Pancreas (tissue), 10 donors: ENCODE measurements at places on chromosomes 7 and 10. TPM values are rescaled to one million over a fixed set of nuclear protein-coding genes. Genes with fewer than 3 reads are reported as not detected.

DNA sequence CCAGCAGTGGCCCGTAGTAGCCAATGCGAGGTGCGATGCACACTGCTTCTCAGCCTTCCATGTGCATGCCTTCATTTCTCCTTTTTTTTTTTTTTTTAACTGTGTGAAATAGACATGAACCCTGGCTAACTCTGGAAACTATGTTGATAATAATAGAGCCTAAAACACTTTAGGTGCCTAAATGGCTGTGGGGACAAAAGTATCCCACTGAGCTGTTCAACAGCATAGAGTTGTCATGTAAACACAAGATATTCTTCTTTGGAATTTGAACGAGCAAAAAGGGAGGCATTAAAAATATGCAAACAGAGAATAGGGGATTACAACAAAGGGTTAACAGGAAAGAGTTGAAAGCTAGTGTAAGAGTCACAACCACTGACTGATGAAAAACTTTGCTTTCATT lies 162.1 kb upstream of the NOBOX start:
- no peak for DNase-seq
- H3K27ac ChIP-seq: no peak overlapping the region
- no peaks in the 10 kb centered on the region for H3K4me1 ChIP-seq
- no peaks in the 10 kb centered on the region for H3K36me3 ChIP-seq
- H3K27me3 ChIP-seq: no peaks in the 10 kb centered on the region

WIPF3 gene
- total RNA-seq: 1.5 TPM

DNA sequence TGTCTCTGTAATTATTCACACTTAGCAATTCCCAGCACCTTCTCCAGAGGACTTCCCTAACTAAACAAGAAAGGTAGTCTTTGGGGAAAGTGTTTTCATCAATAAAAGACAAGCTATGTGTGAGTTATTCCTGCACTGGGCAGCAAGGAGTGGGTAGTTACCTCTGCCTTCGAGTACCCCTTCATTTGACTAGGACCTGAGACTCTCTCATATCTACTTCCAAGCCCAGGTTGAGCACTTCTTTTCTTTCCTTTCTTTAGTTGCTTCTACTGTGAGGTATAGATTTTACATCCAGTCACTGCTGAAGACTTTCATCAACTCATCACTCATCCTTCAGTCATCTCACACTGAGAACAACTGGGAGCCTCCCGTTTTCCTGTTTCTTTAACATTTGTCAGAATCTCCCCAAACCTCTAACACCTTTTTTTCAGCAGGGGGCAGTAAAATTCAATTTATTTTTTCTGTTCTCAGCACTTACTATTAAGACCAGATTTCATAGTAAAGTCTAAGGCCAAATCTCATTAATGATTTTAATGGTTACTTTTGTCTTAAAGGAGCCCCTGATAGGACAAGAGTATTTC lies 80.1 kb upstream of the PRSS1 start:
- H3K4me1 ChIP-seq: peaks cover 3% of the 10 kb centered on the region
- no peaks in the 10 kb centered on the region for H3K36me3 ChIP-seq
- no peak for DNase-seq
- H3K27me3 ChIP-seq: no peaks in the 10 kb centered on the region

DNA sequence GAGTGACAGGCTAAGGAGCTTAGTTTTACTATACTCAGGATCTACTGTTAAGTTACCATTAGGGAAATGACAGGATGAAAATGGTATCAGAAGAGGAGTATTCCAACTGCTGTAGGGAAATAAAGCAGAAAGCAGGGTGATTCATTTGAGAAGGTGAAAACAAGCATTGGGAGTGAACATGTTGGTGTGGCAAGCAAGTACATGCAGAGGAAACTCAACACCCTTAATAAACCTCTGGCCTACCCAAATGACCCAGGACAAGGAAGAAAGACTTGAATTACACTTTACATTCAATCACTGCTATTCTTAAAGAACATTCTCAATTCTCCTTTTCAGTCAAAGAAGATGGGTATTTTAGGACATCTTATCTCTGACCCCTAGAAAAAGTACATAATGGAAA lies 28.7 kb downstream of the ERLIN1 start:
- no peak for DNase-seq

- no peak overlapping the region for H3K4me3 ChIP-seq
- H3K36me3 ChIP-seq: no peaks in the 10 kb centered on the region
- H3K27me3 ChIP-seq: no peaks in the 10 kb centered on the region
- DNase-seq: no peak
Observed at GRCh38 chr10:45150997-45151396, 150.3 kb downstream of the ZNF22 start.

GRCh38 chr7:132291481-132291880 lies 284.8 kb downstream of the PLXNA4 start:
- DNase-seq: no peak
- H3K4me1 ChIP-seq: no peaks in the 10 kb centered on the region
- no peak overlapping the region for H3K4me3 ChIP-seq
- no peaks in the 10 kb centered on the region for H3K36me3 ChIP-seq
- H3K27me3 ChIP-seq: no peaks in the 10 kb centered on the region

GRCh38 chr7:86149024-86149665 lies 494.6 kb upstream of the GRM3 start:
- H3K27me3 ChIP-seq: no peaks in the 10 kb centered on the region
- no peak for DNase-seq
- no peak overlapping the region for H3K4me3 ChIP-seq
- no peaks in the 10 kb centered on the region for H3K4me1 ChIP-seq

DNA sequence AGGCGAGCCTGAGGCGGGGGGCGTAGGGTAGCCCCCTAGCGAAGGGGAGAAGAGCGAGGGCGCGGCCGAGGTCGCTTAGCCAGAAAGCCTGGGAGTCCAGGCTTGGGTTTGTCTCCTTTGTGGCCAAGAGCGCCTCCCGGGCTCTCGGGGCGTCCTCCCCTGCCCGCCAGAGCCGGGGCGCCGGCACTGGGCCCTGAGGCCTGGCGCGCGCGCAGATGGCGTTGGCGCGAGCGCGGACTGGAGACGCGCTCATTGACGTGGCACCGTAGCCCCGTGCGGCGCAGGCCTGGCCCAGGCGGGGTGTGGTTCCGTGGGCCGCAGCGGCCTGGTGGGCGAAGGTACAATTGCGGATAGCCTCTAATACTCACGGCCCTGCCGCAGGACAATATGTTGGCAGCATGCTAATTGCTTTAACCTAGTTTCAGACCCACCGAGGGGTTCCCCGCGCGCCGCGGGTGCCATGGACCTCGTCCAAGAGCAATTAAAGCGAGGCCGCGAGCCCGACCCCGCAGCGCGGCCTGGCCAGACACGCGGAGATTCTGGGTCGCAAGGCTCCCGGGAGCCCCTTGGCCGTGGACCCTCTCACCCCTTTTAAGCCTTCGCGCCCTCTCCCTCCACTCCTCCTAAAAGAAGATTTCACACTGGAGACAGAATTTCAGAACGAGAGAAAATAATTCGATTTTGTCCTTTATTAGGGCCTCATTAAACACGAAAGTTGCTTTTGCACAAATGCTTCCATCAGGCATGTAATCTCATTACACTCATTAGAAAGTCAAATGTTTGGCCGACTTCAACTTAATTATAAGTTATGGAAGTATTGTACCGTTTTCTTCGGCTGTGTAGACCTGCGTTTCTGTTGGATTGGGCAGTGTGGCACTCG lies 3.1 kb downstream of the PTF1A start:
- no peaks in the 10 kb centered on the region for H3K36me3 ChIP-seq
- H3K27ac ChIP-seq: peak overlapping the region; percentile 55
- H3K4me3 ChIP-seq: peak overlapping the region; percentile 12
- peaks cover 7% of the 10 kb centered on the region for H3K4me1 ChIP-seq
- H3K27me3 ChIP-seq: no peaks in the 10 kb centered on the region

RELN gene
- 0.42 TPM for total RNA-seq

CCL24 gene
- total RNA-seq: not detected

GRCh38 chr10:15166325-15166724 lies 2.2 kb downstream of the NMT2 start:
- no peak overlapping the region for H3K4me3 ChIP-seq
- no peak for DNase-seq
- peaks cover 28% of the 10 kb centered on the region for H3K4me1 ChIP-seq
- H3K27ac ChIP-seq: no peak overlapping the region
- H3K27me3 ChIP-seq: no peaks in the 10 kb centered on the region

DNA sequence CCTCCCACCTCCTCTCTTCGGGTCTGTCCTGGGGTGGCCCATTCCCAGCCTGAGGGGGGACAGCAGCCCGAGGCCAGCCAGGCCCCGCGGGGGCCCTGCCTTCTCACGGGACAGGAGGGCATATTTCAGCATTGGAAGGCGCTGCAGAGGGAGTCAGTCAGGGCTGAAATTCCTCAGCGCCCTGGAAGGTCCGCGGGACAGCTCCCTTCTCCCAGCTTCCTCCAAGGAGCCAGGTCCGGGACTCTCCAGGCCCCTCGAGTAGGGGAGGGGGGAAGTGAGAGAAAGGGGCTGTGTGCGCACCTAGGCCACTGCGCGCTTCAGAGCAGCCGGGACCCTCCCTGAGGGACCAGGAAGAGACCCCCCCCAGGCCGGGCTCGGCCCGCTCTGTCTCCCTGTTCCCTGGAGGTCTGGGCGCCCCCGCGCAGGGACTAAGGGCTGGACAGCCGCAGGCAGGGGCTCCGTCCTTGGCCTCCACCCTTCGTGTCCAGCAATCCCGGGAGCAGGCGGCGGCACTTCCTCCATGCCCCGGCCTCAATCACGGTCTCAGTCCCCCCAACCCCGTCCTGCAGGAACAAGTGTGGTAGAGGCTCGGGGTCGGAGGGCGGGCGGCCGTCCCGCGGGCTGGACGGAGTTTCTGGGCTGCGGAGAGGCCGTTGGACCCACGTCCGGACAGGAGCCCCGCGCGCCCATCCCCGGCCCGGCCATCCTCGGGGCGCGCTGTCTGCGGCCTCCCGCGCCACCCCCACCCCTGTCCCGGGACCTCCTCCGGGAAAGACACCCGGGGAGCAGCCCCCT lies 6.0 kb upstream of the ELFN1 start:
- peaks cover 6% of the 10 kb centered on the region for H3K4me1 ChIP-seq
- H3K27me3 ChIP-seq: peaks cover 19% of the 10 kb centered on the region
- DNase-seq: peak; percentile 7

- no peak overlapping the region for H3K27ac ChIP-seq
- no peak overlapping the region for H3K4me3 ChIP-seq
Observed at GRCh38 chr7:116588225-116588624, 63.4 kb downstream of the CAV1 start.

GRCh38 chr10:125734148-125734547 lies 14.6 kb downstream of the EDRF1 start:
- peaks cover 59% of the 10 kb centered on the region for H3K36me3 ChIP-seq
- DNase-seq: no peak
- no peak overlapping the region for H3K4me3 ChIP-seq
- H3K27ac ChIP-seq: no peak overlapping the region
- H3K27me3 ChIP-seq: no peaks in the 10 kb centered on the region

DNA sequence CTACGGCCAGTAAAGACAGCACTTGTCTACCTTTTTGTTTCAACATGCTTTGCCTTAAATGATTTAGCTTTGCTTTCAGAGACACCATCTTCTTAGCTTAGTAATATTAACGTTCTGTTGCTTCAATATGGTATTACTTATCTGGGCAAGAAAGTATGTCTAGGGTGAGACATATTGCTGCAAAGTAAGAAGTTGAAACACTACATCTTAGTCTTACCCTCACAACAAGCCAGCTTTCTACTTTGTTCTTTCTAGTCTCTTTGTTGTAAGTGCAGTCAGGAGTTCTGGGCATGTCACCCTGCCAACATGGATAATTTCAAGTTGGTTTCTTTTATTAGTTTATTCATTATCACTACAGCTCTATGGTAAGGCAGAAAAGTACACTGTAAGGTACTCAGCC lies 122.7 kb upstream of the DNAJB12 start:
- no peak overlapping the region for H3K4me3 ChIP-seq
- H3K27me3 ChIP-seq: no peaks in the 10 kb centered on the region
- H3K27ac ChIP-seq: no peak overlapping the region
- H3K36me3 ChIP-seq: no peaks in the 10 kb centered on the region

- no peaks in the 10 kb centered on the region for H3K27me3 ChIP-seq
- no peak overlapping the region for H3K4me3 ChIP-seq
- H3K36me3 ChIP-seq: no peaks in the 10 kb centered on the region
- no peak overlapping the region for H3K27ac ChIP-seq
Observed at GRCh38 chr7:101390901-101391301, 28.2 kb downstream of the COL26A1 start.

GRCh38 chr10:119450606-119451299 lies 91.8 kb downstream of the RGS10 start:
- H3K27me3 ChIP-seq: no peaks in the 10 kb centered on the region
- no peak overlapping the region for H3K27ac ChIP-seq
- H3K4me3 ChIP-seq: no peak overlapping the region

PLXDC2 gene
- total RNA-seq: 3.4 TPM

DNA sequence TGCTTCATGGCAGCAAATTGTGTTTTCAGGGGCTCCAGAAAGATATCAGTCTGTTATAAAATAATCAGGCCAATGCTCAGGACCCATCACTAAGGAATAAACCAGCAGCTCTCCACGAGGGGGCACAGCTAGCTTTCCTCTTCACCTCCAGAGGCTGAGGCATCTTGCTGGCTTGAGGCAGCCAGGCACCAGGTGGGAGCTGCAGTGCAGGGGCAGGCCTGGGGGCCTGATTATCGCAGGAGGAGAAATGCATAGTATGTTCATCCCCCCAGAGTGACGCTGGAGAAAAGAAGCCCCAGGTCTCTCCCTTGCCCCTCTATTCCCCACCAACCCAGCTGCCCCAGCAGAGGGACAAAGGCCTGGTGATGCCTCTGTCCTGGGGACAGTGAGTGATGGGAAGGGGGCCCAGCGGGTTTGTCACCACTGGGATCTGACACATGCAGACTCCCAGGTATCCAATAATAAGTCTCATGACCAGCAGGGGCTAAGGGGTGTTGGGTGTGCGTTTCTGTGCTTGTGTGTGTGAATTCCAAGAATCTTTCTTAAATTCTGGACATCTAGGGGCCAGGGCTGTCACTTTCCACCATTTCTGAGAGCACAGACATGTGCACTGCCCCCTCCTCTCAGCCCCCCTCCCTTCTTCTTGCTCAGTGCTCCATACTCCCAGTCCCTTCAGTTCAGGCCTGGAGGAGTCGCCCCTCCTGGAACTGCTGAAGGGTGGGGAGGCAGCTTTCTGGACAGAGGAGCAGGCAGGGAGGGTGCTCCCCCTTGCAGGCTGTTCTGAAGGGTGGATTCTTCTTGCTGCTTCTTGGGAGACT lies 128.1 kb upstream of the FAM20C start:
- no peaks in the 10 kb centered on the region for H3K27me3 ChIP-seq
- peak; percentile 43 for DNase-seq
- H3K4me1 ChIP-seq: peaks cover 3% of the 10 kb centered on the region

CCAR1 gene
- 29.0 TPM for total RNA-seq
